Thoracic aorta (tissue), 2 donors: ENCODE measurements at places on chromosomes 12 and 14. TPM values are rescaled to one million over a fixed set of nuclear protein-coding genes. Genes with fewer than 3 reads are reported as not detected.

SLCO1B3 gene
- not detected for total RNA-seq

AKAP6 gene
- 78.9 TPM for total RNA-seq

- DNase-seq: no peak
Observed at GRCh38 chr12:60021235-60021634, 425.4 kb downstream of the SLC16A7 start.

GRCh38 chr14:102757646-102758045, 19.6 kb upstream of the TRAF3 start:
- DNase-seq: no peak

GRCh38 chr12:67288561-67288960, 19.4 kb downstream of the CAND1 start:
- no peak for DNase-seq

GRCh38 chr12:8823565-8824300, 1.3 kb downstream of the A2ML1 start:
- no peak for DNase-seq

GRCh38 chr12:32477714-32478113, 78.4 kb downstream of the FGD4 start:
- no peak for DNase-seq
